ENCODE measurements at places on chromosomes 11 and 22.

DNA sequence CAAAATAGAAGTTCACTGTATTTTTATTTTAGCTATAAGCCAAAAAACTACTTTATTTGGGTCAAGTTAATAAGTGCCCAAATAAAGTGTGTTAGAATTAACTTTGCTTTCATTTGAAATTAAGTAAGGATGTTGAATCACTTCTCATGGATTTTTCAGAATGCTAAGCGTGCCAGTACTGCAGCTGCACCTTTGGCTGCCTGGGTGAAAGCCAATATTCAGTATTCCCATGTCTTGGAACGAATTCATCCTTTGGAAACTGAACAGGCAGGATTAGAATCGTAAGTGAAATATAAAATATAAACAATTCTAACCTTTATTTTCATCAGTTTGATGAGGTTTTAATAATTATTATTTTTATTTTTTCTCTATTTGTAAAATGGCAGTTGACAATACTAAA lies 113.6 kb downstream of the DYNC2H1 start:
- DNase-seq, result no peak

- DNase-seq, result no peak
Measured at GRCh38 chr11:117199916-117200812, 994 bp downstream of the TAGLN start.

GRCh38 chr11:61489833-61490721 lies 18.5 kb upstream of the LRRC10B start:
- DNase-seq, result no peak

- DNase-seq, result no peak
Measured at GRCh38 chr22:27317096-27317495, 484.5 kb downstream of the MN1 start.

DNA sequence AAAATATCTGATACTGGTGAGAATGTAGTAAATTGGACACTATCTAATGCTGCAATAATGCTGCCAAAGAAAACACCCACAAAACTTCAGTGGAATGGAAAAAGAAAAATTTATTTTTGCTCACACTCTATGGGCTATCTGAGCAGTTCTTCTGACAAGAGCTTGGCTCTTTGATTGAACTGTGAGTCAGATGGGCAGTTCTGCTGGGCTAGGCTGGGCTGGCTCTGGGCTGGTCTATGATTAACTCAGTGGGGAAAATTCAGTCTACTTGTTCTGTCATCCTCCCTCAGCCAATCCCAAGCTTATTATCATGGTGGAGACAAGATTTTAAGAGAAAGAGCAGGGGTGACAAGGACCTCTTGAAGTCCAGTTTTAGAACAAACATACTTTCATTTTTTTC lies 1404.8 kb downstream of the LRRC4C start:
- DNase-seq, result no peak

DNA sequence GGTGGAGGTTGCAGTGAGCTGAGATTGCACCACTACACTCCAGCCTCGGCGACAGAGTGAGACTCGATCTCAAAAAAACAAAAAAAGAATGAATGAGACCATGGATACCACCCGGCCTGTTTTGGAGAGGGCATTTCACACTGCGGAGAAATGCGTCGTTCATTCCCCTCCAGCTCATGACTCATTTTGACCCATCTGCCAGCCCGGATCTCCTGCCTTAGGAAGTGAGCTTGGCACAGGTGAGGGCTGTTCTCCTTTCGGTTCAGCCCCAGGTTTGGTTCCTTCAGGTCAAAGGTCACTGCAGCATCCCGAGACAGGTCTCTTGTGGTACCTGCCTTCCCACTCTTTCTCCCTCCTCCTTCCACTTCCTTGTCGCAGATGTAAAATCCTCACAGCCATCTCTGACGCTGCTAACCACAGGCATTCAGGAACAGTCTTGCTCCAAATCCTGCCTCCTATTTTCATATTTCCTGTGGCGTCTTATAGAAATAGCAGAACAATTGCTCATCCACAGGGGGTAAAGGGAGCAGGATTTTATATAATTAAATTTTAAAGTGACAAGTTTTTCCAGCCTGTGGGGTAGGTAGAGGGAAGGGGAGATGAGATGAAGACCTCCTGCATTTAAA lies 517.9 kb downstream of the NTM start:
- DNase-seq, result no peak

DNA sequence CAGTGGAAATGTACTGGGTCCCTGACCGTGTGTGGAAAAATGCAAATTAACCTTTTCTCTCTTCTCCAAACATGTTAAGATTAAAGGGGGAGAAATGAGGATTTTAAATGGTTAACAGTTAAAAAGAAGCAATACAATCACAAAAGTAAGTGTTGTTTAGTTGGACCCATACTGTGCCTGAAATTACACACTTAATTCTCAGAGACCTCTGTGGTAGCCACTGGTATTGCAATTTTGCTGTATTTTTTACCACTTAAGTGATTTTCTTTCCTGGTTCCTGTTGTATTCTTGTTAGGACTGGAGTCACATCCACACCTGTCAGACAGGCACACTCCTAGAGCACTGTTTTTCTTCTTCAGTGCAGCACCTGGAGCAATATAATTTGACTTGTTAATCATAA lies 179.6 kb upstream of the PDGFD start:
- DNase-seq, result no peak

DNA sequence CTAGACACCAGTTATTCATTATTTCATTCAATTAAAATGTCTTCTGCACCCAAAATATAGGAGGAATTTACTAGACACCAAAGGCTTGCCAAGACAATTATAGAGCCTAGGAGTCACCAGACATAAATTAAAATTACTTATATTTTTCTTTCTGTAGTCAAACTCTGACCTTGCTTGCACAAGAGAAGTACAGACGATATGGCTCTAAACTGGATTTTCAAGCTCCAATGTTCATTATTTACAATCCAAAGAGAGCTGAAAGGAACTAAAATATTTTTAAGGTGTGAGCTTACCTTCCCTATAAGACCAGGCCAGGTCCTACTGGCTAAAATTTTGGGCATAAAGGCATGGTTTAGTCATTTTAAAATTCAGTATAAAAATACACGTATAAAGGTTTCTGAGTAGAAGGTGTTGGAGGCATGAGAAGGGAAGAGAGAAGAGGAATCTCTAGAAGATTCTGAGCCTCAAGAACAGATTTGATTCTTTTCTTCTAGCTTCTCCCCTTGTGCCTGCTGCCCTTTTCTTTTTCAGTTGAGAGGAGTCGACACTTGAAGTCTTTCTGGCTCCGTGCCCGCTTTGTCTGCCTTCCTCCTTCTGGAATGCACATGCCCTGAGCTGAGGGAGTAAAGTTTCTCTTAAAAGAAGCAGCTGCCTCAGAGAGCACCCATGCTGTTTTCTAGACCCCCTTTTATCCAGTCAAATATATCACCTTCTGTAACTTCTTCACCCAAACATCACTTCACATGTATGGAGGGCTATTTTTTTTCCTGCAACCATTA lies 13.5 kb downstream of the C11orf97 start:
- DNase-seq, result no peak

- DNase-seq, result no peak
Measured at GRCh38 chr22:40709752-40710413, 30.6 kb downstream of the MCHR1 start.

DNA sequence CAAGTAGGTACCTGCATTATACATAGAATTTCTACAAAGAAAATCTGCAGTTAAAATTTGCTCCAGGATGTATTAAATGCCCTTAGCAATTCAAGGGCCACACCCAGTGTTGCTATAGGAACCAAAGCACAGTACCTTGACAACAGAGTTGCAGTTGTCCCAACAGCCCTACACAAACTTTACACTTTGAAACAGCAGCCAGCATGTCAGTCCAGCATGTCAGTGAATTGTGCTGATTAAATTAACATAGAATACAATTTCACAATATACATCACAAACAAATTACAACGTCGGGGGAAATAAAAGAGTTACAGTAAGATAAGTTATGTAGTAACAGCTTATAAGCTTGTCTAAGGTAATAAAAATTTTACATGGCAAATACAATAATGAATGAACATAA lies 389.2 kb downstream of the SOX6 start:
- DNase-seq, result no peak

DNA sequence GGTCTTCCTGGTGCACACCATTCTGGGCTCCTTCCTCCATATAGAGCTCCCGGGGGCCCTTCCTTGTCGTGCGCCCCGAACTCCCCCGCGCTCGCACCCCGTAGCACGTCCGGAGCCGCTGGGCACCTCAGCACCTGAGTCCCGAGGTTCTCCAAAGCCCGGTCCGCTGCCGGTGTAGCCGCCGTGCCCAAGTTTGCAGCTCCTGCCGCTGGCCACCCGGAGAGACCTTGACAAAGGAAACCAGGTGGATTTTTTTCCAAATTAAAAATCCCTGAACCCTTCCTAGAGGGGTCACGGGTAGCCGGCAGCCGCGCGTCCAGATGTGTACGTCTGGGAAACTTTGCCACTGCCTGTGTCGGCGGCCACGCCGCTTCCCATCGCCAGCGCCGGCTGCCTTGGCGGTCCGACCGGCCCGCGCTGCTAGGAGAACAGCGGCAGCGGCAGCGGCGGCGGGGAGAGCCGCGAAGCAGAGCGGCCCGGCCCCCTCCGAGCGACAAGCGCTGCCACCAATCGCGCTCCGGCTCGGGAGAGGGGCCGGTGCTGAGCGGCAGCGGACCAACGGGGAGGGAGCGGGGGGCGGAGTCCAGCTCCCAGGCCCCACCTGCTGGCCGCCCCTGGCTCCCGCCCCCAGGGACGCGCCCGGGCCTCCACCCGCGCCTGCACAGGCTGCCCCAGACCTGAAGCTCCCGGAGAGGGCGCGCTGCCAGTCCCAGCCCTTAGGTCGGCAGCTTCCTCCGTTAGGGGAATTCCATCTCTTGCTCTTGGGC lies at the start of gene GALNT18:
GALNT18 (minus strand) TSS at position 433 of the 767 bp plus-strand sequence.
- peak; percentile 94 for DNase-seq

- no peak for DNase-seq
Measured at GRCh38 chr11:31050061-31050765, 319.3 kb downstream of the DCDC1 start.

DNA sequence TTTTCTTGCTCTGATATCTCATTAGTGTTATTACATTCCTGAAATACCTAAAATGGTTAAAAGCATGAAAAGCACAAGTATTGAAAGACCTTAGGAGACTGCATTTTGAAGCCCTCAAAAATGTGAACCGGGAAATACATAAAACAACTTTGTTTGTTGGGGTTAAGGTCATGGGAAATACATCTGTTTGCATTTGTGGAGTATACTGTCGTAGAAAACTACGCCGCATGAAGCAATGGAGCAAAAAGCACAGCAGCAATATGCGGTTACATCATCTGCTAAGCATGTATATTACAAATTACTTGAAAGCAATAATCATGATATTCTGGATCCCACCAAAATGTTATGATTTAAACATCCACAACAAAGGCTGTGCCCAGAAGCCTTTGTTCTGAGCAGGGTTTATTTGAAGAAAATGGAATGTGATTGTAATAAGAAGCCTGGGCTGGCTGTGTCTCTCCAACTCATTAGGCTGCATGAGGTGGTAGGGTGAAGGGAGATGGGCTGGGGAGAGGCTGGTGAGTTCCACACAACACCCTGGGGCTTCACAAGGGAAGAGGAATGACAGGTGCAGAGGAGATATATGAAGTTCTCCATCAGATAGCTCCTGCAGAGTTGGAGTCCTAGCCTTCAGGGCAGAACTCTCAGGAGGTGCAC lies 64.7 kb upstream of the LIN7C start:
- no peak for DNase-seq

- DNase-seq, result no peak
Measured at GRCh38 chr22:36197065-36197440, 4.6 kb downstream of the APOL4 start.

DNA sequence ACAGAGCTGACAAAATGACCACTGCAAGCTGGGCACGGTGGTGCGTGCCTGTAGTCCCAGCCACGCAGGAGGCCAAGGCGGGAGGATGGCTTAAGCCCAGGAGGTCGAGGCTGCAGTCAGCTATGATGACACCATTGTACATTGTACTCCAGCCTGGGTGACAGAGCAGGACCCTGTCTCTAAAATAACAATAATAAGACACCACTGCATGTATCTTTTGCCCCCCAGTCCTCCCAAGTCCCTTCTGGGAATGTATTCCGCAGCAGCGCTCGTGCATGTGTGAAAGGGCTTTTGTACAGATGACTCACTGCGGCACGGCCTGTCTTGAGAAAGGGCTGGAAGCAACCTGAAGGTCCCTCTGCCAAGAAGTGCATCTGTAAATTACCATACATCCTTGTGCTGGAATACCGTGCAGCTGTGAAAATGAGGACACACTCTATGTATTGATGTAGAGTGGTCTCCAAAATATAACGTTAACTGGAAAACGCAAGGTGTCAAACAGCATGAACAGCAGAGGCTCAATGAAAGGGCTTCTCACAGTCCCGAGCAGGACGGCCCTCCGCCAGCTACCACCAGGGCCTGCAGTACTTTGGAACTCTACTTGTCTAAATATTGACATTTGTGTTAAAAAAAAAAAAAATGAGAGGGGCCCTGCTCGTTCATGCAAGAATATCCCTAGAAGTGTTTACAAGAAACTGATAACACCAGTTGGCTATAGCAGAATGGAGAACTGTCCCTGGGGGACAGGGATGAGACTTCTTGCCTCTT lies 9.0 kb upstream of the CDC42EP2 start:
- DNase-seq, result no peak

- no peak for DNase-seq
Measured at GRCh38 chr11:6196396-6196795, 2.6 kb upstream of the OR52W1 start.

GRCh38 chr11:8531982-8532381 lies 62.0 kb downstream of the STK33 start:
- DNase-seq, result peak; percentile 1

GRCh38 chr11:70024036-70024772 lies 53.9 kb upstream of the ANO1 start:
- no peak for DNase-seq

GRCh38 chr11:73095613-73096012 lies 46.5 kb downstream of the FCHSD2 start:
- no peak for DNase-seq

GRCh38 chr11:33320016-33320813 lies 63.0 kb downstream of the HIPK3 start:
- no peak for DNase-seq

- no peak for DNase-seq
Measured at GRCh38 chr11:41612415-41612814, 153.0 kb upstream of the LRRC4C start.

DNA sequence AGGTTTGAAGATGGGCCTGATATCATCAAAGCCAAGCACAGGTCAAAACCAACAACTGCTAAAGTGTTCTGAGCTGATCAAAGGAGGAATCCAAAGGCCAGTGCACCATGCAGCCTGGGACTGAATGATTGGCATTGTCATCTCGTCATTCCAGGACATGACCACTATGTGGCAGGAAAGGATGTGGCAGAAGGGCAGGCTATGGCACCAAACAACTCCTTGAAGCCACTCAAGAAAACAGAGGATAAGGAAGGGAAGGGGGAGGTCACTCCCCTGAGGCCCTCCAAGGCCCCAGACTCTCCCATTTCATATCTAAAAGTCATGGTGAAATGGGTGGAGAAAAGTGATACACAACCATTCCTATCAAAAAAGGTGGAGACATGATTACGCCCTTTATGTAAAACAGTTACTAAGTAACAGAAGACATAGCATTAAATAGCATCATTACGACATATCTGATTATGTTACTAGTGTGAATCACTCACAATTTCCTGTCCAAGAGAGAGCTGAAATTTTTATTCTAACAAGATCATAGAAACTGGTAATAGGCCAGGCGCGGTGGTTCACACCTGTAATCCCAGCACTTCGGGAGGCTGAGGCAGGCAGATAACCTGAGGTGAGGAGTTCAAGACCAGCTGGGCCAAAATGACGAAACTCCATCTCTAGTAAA lies 49.3 kb downstream of the AHNAK start:
- no peak for DNase-seq

All from GM06990 (cell line).